Uterus (tissue), 4 donors: ENCODE measurements at places on chromosomes 7 and 10.

GRCh38 chr10:102603946-102604345 is 40.3 kb upstream of the TRIM8 start:
- DNase-seq, result no peak

GRCh38 chr7:150958597-150958996 is 19.5 kb downstream of the KCNH2 start:
- DNase-seq, result no peak

- no peak for DNase-seq
Measured at GRCh38 chr10:15743443-15743842, 23.7 kb upstream of the ITGA8 start.

DNA sequence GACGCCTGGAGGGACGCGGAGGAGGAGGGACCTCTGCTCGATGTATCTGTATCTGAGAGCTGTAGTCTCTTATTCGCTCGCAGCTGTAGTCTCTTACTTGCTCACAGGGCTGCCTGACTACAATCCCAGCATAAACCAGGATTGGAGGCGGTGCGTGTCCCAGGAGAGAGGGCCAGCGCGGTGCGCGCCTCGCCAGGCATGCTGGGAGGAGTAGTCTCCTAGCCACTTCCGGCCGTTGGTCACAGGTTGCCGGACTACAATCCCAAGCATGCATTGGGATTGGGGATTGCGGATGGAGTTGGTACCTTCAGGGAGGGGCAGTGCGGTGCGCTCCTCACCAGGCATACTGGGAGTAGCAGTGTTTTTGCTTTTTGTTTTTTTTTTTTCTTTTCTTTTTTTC is 421.7 kb upstream of the NUPR2 start:
- DNase-seq, result peak; percentile 31

DNA sequence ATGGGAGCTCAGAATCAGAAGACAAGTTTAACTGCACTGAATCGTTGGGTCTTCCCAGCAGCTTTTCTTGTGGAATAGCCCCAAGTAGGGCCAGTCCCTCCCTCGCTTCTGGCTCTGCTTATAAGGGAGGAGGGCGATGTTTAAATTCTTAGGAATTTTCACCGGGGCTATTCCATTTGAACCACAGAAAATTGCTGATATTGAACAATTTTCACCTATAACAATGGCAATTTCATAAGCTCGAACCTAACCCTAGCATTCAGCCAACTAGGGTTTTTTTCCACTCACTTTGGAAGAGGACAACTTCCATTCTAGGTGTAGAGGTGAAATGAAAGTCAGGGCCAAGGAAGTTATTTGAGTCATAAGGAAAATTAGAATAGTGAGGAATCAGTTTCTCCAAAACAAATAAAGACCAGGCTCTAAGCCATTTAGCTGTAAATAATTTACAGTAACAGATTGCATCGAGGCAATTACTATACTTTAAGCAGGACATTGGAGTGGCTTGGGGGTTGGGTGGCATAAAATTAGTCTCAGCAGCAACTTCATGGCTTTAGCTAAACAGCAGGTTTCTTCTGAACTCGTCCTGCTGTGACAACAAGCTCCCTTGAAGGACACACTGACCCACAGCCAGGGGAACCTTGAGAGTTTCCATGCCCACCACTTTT is 1.5 kb upstream of the ATP6V0A4 start:
- no peak for DNase-seq
